Left ventricle myocardium superior (tissue), 1 donor: ENCODE measurements at places on chromosomes 1 and 21. TPM values are rescaled to one million over a fixed set of nuclear protein-coding genes. Genes with fewer than 3 reads are reported as not detected.

CRYBG2 gene
- total RNA-seq: not detected

F5 gene
- total RNA-seq: 11.8 TPM

OTUD3 gene
- 3.7 TPM for total RNA-seq

CREB3L4 gene
- 5.0 TPM for total RNA-seq

KRTAP19-3 gene
- not detected for total RNA-seq

PGLYRP3 gene
- not detected for total RNA-seq

AMY1C gene
- not detected for total RNA-seq

TCHH gene
- total RNA-seq: 0.02 TPM

- no peak for DNase-seq
Measured at GRCh38 chr1:164101802-164102201, 457.2 kb upstream of the PBX1 start.

DNA sequence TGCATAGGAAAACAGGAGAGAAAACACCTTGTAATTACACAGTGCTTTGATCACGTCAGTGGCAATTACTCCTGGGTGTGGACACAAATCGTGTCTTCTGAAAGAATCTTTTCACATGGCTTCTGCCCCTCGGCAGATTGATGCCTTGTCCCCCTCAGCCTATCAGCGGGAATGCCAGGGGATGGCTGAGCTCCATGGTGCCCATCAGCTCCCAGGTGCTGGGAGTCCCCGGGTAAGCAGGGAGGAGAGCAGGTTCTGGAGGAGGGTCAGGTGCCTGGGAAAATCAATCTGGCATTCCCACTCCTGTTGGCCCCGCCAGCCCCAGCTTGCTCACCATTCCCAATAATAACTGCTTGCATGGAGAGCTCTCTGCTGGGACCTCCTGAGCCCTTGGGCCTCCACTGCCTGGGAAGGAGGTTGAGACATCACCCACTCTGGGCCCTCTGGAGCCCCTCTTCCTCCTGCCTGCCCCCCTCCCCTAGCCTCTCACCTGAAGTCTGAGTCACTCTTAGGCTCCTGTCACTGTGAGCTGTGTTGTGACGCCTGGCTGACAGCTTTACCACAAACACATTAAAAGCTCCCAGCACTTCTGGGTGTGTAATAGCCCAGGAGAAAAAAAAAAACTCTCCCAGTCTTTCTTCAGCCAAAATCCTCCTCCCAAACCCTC, 4.9 kb downstream of the CAMK2N1 start:
- DNase-seq: no peak

DNA sequence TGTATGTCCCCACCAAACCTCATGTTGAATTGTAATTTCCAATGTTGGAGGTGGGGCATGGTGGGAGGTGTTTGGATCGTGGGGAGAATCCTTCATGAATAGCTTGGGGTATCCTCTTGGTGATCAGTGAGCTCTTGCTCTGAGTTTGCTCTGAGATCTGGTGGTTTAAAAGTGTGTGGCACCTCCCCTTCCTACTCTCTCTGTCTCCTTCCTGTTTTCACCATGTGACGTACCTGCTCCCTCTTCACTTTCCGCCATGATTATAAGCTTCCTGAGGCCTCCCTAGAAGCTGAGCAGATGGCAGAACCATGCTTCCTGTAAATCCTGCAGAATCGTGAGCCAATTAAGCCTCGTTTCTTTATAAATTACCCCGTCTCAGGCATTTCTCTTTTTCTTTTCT, 40.0 kb upstream of the OSBPL9 start:
- DNase-seq: no peak

GRCh38 chr21:17491716-17492414, 21.0 kb upstream of the CXADR start:
- DNase-seq: no peak

DNA sequence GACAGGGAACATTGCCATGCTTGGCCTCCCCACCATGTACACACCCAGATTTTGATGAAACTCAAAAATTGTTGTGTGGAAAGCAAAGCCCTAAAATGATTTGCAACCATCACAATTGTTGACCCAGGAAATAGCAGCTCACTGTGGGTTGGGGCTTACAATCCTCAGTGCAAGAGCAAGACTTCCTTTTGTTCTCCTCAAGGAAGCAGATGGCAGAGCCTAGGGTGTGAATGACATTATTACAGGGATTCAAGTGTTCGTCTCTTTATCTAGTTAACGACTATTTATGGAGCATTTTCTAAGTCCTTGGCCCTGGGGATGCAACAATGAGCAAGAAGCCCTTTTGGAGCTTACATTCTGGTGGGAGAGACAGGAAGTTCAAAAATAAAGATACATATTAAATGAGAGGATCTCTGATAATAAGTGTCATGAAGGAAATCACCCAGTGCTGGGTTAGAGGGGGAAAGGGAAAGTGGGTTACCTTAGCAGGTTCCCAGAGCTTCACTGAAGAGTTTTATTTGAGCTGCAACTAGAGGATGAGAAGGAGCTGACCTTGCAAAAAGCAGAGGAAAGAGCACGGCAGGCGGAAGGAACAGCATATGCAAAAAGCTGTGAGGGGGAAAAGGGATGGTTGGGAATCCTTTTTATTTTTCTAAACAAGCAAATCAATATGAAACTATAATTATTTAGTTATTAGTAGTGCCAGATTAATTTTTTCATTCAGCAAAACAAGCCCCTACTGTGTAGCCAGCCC, 38.5 kb upstream of the ID3 start:
- DNase-seq: no peak

- DNase-seq: no peak
Measured at GRCh38 chr1:180849031-180849775, 63.5 kb upstream of the KIAA1614 start.

GRCh38 chr1:65068202-65069010, 79.6 kb upstream of the AK4 start:
- no peak for DNase-seq

GRCh38 chr1:161266202-161266601, 7.7 kb downstream of the PCP4L1 start:
- no peak for DNase-seq

DNA sequence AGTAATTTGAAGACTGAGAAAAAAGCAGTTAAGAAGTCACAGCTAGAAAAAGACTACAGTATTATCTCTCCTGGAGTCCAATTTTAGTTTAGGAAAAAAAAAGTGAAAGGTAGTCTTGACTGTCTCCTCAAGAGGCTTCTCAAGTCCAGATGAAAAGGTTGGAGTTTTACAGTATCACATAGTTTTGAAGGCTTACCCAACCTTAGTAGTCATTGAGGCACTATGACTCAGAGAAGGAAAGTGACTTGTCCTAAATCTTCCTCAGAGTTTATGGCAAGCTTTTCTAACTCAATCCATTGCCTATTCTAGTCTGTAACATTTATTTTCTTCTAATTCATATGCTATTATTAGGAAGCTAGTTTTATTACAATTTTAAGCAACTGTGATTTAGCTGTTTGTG, 174.9 kb downstream of the DPYD start:
- no peak for DNase-seq

DNA sequence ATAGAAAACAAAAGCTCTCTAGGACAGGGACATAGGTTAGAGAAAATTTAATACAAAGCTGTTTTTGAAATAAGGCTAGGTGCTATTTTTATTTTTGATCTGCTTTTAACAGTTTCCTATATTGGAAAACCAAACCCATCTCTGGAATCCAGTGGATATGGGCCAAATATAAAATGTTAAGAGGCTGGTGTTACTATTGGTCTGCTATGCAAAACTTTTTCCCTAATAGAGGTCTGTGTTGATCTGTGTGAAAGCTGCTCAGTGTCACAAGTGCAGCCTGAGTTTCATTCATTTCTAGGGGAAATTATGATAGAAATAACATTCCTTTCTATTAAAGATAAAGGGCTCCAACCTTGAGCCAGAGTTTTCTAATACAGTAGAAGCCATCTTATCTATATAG, 116.4 kb downstream of the OLFML2B start:
- no peak for DNase-seq

DNA sequence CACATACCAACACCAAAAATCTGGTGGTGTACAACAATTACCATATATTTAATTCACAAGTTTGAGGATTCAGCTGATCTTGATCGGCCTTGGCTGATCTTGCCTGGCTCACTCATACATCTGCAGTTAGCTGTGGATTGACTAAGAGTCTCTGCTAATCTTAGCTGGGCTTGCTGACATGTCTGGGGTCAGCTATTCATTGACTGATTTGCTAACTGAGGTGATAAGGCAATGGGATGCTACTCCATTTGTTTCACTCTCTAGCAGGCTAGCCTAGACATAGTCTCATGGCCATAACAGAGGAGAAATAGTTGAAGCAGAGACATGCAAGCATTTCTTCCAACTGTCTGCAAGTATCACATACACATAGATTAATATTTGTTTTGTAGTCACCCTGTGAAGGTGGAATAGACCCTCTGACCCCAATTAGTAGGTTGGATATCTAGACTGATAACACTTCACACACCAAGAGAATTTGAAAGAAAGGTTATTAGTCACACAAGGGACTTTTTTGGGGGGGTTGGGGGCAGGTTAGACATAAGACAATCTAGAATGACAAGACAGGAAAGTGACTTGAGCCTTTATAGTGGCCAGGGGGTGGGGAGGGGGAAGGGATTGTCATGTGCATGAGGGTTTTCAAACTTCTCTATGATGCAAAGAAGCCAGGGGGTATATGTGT, 142.3 kb downstream of the BARHL2 start:
- no peak for DNase-seq

DNA sequence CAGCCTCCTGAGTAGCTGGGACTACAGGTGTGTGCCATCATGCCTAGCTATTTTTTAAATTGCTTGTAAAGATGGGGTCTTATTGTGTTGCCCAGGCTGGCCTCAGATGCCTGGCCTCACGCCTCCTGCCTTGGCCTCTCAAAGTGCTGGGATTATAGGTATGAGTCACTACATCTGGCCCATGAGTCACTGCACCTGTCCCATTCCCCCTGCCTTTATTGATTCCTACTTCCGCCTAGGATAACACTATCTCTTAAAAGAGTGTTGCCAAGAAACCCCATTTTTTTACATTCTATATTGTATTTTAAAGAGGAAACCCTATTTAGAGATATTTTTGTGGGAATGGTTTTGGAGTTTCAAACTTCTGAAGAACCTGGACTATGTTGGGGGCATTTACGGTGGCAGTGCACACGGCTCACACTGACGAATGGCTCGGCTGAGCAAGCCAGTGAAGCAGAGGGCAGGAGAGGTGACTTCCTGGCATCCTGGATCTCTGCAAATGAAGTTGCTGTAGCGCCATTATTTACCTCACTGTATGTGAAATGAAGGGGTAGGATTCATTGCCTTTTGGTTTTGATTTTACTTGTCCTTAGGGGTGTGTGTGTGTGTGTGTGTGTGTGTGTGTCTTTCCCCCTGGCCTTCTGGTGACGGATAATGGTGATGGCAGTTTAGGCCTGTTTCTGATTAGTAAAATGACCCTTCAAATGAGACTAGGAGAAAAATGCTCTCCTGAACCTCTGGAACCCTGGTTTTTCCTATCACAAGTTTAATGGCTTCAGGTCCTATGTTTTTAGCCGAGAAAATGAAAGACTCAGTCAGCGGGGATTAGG, 22.5 kb downstream of the KIF26B start:
- no peak for DNase-seq

GRCh38 chr21:31894457-31894856, 21.6 kb downstream of the HUNK start:
- DNase-seq: no peak

GRCh38 chr1:65762081-65762862, 30.4 kb upstream of the PDE4B start:
- DNase-seq: no peak
